ENCODE measurements at places on chromosomes 6 and 20.

DNA sequence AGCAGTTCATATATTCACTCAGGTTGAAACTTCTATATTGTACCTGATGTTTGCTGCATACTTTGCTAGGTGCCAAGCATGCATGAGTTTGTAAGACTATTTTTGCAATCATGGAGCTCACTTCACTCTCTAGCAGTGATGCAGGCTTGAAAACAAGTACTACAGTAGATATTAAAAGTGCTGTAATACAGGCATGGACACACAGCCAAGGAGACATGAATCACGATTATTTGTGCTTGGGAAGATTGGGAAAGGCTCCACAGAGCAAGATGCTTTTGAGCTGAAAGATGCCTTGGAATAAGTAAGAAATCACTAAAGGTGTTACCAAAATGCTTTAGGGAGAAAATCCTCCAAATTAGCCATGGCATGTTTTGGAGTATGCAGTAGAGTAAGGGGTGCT is 427.4 kb downstream of the UTRN start:
- no peak for DNase-seq

DNA sequence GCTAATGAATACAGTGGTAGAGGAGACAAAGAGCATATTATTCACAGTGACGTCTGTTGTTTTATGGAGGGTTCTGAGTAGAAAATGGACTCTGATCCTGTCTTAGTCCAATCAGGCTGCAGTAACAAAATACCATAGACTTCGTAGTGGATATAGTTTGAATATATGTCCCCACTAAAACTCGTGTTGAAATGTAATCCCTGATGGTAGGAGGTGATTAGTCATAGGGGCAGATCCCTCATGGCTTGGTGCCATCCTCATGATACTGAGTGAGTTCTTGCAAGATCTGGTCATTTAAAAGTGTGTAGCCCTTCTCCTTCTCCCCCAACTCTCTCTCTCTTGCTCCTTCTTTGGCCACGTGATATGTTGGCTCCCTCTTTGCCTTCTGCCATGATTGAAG is 82.5 kb downstream of the CD83 start:
- no peak for DNase-seq

DNA sequence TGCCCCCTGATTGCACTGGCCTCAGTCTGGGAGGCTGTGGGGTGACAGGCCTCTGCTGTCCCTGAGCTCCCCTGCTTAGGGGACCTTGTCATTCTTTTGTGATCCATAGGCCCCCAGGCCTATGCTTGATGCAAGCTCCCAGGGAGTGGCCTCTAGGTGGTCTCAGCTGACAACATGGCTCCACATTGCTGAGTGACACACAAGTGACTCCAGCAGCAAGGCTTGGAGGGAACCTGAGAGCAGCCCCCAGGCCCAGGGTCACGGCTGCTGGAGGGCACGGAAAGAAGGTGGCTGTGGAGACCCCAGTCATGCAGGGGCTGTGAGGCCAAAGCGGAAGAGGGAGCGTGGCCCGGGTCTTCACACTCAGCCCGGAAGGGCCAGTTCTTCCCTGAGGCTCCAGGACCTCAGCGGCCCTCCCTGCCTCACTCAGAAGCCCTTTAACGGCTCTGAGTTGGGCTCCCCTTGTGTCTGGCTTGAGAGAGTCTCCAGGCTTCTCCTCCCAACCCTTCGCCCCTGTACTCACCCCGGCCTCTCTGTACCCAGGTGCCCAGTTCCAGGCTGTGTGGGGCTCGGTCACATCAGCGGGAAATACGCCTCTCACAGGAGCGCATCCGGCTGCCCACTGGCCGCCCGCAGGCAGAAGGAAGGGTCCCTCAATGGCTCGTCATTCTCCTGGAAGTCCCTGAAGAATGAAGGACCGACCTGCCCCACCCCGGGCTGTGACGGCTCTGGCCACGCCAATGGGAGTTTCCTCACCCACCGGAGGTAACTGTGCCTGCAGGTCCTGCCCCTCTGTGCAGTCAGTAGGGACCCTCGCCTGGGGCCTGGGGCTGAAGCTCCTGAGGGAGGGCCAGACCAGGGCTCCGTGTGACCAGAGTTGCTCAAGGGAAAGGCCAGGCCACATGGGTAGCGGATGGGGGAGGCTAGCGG is 23.7 kb upstream of the PCMTD2 start:
- DNase-seq, result no peak

DNA sequence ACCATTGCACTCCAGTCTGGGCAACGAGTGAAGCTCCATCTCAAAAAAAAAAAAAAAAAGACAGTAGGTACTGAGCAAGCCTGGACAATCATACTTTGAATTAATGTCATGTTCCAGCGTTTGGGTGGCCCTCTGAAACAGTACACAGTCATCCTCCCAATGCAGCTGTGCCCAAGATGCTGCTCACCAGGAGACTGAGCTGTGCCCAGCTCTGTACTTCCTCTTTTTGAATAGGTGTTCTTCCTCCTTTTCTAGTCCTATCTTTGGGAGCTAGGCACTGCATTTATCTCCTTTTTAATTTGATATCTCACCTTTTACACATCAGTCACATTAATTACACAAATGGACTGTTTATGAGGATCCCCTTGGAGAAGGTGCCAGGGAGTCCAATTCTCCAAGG is 101.5 kb downstream of the RPP40 start:
- no peak for DNase-seq

DNA sequence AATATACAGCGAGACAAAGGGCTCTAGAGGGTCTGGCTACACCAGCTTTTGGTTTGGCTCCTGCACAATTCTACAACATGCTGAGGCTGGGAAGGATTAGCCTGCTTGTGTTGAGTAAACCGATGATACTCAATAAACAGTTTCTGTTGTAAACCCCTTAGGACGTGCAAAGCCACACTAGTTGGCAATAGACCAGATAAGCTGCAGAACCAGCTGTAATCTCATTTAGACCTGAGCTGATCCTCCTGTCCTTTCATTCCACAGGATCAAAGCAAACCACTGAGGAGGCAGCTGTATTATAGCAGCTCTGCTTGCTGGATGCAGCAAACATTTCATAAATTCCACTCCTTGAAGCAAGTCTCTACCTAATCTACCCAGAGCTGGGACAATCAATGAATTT is 79.7 kb downstream of the MMS22L start:
- DNase-seq, result peak; percentile 67

DNA sequence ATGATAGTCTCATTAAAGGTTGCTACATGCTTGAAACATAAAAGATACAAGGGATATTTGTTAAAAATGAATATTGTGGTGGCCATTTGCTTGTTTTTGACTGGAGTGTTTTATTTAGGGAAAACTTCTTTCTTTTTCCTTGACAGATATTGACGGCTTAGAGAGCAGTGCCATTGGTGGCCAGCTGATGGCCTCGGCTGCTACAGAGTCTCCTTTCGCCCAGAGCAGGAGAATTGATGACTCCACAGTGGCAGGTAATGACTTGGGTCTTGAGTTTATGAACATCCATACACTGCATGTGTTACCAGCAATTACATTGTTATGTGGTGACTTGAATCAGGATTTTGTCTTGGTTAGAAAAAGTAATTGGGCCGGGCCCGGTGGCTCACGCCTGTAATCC is 67.5 kb upstream of the PBOV1 start:
- DNase-seq, result no peak

DNA sequence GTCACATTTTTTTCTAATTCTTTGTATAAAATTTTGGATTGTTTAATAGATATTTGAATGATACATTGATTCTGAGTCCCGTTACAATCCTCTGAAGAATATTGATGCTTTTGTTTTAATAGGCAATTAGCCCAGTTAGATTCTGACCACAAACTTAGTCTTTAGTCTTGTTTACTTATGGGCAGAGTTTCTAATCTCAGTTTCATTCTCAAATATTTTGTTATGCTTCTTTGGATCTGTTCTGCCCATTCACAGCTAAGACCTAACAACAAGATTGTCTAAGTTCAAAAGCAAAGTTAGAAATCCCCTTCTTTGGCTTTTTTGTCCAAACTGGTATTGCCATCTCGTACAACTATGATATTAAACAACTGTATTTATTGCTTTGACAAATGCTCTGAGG is 58.0 kb downstream of the TBXT start:
- no peak for DNase-seq
